EL (cell line): ENCODE measurements at places on chromosomes 5 and 9.

DNA sequence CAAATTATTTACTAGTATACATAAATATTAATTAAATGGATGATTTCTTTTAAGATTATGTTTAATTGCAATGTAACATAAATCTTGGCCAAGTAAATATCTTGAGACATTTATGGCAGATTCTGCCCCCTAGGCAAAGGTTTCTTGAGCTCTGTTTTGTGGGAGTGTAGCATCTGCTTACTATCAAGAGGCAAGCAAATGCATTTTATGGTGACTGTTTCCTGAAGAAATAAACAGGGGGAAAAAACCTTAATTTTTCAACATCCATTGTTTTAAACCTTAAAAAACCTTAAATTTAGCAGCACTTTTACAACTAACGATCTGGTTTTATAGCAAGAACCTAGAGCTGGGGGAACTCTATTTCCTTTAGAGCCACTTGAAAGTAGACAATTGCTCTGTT, 25.7 kb upstream of the FREM1 start:
- no peak for DNase-seq

GRCh38 chr9:112224401-112225289, 49.5 kb upstream of the SUSD1 start:
- peak; percentile 76 for DNase-seq

DNA sequence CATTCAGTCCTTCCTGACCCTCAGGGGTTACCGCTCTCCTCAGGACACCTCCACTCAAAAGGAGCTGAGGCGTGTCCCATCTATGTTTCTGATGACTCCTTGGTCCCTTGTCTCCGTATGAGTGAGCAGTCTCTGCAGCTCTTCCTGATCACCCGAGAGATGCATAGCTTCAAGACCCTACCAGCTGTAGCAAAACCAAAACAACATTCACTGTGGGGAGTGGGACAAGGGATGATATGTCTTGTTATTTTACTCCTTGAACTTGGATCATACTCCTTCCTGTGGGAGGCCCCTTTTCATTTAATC, 14.4 kb downstream of the GLDC start:
- no peak for DNase-seq

DNA sequence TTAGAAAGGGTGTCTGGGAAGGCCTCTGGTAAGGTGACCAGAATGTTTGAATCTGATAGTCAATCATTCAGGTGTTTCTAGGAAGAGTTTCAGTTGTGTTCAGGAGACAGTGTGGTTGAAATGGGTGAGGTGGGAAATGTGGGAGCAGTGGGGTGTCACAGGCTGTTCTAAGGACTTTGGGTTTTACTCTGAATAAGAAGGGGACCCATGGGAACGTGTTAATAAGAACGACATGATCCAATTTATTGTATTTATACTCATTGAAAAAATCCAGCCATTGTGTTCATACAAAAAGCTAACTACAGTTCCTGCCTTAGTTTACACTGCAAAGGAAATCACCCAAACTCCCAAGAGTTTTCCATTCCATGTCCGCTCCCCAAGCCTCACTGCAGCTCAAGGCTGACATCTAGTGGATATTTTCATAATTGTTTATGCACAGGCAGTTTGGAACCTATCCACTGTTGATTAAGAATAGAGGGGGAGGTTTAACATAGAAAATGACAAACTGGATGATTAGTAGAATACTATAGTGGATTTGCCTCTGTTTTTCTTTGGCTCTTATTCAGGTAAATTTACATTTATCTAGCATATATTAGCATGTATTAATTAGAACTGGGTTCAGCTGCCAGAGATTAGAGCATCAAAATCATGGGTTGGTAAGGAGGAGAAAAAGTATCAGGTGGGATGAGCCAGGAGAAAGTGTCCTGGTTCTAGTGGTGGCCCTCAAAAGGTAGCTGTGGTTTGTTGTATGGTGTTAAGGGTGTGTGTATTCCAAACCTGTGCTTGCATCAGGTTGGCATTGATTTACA, 17.7 kb downstream of the CAVIN4 start:
- peak; percentile 64 for DNase-seq

- DNase-seq = no peak
Observed at GRCh38 chr5:179403426-179404147, 58.3 kb upstream of the ADAMTS2 start.

DNA sequence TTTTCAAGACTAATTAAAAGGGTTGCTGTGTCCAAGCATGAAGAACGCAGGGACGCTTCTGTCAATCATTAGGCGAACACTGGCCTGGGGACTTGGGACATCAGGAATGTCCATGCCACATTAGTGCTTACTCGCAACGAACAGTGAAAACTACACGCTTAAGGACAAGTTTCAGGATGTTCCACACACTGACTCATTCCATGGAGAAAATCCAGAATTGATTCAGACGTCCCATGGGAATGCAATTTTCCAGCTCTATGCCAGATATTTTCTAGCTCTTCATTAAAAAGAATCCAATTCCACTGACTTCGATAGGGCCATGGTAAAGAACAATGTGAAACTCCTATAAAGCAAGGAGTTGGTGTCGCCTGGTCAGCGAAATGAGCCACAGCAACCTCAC, 98.2 kb downstream of the CAMSAP1 start:
- DNase-seq = peak; percentile 33

DNA sequence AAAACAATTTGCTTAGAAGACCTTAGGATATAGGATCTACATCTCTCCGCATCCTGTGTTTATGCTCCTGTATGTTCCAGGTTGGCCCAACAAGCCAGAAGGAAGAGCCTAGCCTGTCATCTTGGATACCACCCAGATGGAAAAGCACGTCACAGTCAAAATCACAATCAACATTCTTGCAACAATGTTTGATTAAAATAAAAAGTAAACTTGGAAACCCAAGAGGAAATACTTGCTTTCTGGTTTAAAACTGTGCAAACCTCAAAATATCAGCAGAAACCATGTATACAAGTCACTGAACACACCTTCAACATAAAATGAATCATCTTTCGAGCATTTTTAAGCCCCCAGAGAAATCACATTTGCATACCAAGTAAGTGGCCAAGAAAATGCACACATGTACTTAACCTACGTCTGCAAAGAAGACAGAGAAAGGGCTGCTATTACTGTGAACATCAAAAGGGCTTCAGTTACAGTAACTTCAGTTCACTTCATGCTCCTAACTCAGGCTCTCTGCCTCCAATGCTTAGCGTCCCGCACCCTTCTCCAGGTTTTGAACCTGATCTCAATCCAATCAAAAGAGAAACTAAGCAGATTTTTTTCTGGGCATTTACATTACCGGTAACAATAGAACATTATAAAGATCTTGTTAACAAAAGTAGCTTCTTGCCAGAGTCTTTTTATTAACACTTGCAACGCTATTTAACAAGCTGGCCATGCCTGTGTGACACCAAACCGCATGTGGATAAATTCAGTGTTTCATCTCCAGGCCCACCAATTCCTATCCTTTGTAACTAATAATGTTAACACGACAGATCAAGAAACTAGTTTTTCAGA, 1.3 kb downstream of the ENC1 start:
- DNase-seq = peak; percentile 65

- peak; percentile 33 for DNase-seq
Observed at GRCh38 chr5:170681013-170681433, 102.5 kb upstream of the GABRP start.

- DNase-seq = peak; percentile 80
Observed at GRCh38 chr5:96146675-96147074, 185.0 kb upstream of the ELL2 start.

GRCh38 chr9:126885131-126885641, 24.7 kb downstream of the ZBTB34 start:
- no peak for DNase-seq

DNA sequence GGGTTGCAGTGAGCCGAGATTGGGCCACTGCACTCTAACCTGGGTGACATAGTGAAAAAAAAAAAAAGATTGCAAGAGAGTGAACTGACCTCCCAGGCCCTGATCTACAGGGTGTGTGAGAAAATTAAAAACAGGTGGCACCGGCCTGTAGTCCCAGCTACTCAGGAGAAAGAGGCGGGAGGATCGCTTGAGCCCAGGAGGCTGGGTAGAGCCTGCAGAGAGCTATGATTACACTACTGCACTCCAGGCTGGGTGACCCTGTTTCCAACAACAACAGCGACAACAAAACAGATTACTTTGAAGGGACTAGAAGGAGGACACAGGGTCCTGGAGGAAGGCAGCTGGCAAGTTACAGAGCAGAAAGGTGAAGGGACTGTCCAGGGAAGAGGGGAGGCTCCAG, 42.2 kb upstream of the FABP6 start:
- DNase-seq = no peak

DNA sequence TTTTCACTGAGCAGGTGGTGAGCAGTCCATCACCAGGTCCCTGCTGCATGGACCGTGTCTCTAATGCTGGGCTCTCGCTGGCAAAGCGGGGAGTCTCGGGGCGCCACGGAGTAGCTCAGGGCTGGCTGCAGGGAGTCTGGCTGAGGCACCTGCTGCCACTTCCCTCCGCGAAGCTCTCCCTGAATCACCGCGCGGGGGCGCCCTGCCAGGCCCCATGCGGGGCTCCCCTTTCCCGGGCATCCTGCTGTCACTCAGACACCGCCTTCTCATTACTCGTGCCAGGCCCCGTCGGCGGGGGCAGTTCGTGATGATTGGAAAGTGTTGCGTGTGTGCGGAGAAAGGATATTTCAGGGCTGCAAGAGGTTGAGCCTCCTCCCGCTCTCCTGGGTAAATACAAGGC, 335.8 kb downstream of the IRX2 start:
- DNase-seq = no peak

DNA sequence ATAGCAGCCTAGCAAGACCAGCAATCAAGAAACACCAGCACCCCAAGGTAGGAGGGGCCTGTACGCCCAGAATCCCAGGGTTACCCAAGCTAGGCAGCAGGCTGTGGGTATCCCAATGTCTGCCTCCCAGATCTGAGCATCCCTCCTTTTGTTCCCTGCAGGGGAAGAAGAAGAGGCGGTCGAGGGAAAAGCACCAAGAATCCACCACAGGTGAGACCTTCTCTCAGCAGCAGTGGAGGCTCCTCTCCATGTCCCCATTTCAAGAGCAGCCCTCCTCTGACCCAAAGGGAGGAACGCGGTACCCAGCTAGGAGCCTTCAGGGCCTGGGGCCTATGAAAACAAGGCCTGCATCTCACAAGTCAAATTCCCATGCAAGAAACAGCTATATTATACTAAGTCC, 28.9 kb downstream of the TCF7 start:
- DNase-seq = no peak

DNA sequence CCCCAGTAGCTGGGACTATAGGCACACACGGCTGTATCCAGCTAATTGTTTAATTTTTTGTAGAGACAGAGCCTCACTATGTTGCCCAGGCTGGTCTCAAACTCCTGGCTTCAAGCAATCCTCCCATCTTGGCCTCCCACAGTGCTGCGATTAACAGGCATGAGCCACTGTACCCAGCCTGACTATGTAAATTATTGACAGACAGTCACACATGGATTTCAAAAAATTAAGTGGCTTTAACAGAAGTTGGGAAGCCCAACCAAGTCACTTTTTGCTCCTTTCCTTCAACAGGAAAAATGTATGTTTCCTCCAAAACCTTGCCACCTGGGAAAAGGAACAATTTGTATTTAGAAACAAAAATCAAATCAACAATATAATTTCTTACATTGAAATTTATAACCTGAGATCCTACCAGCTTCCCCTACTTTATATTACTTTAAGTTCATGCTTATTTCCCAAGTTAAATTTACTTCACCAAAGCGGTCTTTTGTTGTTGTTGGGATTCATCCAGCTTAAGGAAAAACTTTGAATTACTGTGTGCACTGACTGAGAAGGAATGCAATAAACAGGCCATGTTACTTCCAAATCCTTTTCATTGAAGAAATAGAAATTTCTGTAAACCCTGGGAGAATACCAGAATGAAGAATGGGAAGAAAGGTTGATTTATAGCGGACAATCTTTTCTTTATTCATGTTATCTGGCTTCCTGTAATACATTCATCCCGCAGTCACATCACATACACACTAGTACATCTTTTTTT, 8.6 kb downstream of the PCA3 start:
- DNase-seq = no peak

DNA sequence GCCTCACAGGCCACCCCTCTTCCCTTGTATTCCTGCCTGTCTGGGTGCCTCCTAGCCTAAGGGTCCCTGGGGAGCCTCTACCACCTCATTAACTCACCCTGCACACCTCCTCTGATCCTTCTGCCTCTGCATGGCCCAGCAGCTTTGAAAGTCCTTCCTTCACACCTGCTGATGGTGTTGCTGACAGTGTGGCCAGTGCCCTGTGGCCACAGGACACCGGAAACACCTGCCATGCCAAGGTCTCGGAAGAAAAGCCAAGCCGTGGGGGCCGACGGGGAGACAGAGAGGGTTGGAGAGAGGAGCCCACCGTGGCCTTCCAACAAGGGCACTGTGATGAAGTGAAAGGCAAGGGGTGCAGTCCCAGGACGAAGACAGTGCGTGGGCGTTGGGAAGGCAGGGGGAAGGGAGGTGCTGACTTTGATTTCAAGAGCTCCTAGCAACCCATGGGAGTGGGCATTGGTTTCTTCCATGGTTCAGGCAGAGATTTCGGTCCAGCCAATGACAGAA, 4.1 kb downstream of the BTNL9 start:
- DNase-seq = no peak

DNA sequence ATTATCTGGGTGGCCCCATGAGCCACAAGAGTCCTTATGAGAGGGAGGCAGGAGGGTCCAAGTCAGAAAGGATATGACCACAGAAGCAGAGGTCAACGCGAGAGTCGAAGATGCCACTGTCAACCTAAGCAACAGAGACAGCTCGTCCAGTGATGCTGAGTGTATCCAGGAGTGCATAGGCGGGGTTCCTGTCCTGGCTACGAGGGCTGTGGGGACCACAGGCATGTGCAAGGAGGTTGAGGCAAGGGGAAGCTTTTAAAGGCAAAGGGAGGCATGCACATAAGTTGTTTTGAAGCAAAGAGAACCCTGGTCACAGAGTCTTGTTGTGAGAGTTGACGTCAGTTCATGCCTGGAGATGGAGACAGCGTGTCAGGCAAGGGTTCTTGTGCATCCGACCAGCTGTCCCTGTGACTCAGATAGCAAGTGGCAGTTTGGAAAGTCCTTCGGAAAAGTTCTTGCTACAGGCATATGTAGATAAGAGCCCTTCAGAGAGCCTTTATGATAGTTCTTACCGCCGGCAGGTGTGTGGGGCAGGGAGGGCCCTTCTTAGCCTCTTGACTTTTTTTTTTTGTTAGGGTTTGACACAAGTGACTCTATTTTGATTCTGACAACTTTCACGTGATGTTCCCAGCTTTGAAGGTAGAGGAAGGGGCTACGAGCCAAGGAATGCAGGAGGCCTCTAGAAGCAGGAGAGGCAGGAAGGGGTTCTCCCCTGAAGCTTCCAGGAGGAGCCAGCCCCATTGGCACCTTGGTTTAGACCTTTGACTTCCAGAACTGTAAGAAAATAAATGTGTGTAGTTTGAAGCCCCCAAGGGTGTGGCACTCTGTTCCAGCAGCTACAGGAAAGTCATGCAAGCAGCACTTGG, 66.0 kb upstream of the FCN1 start:
- DNase-seq = no peak

DNA sequence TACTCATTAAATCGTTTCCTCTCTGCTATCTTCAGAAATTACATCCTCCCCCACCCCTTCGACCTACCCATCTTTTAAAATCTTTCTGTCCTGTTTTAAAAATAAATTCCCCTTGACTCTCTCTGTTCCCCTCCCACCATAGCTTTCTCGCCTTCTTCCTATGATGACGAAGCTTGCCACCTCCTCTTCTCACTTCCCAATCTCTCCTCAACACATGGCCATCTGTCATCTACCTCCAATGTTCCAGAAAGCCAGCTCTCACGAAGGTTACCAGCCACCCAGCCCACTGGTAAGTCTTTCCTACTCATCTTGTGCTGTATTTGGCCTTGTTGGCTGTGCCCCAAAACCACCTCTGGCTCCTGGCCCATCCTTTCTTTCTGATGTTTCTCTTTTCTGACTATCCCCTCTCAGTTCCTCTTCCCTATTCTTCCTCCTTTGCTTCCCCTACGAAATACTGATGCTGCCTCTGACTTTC, 346.3 kb downstream of the ENC1 start:
- DNase-seq = no peak
